ENCODE measurements at places on chromosomes 2 and 18.

DNA sequence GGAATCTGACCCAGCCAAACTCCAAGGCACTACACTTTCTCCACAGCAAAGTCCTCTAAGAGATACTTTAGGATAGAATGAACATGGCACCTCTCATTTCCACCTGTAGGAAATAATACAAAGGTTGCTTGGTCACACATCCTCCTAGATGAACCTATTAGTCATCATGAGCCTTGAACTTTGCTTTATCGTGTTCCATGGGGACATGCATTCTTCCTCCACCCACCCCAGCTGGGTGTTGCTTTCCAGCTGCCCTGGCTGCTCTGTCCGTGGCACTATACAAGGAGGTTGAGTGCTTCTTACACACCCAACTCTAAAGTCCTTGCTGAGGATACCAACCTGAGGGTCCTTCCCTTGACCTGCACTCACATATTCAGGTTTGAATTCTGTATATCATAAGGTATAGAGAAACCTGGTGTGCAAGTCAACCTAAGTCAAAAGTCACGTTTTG, 52.7 kb downstream of the SPRED2 start:
- no peak for DNase-seq
- peaks cover 13% of the 10 kb centered on the region for H3K4me1 ChIP-seq
- H3K36me3 ChIP-seq: no peaks in the 10 kb centered on the region
- no peak overlapping the region for H3K27ac ChIP-seq

GRCh38 chr2:168802859-168803725, 655 bp downstream of the NOSTRIN start:
- no peak overlapping the region for H3K4me3 ChIP-seq
- H3K27ac ChIP-seq: no peak overlapping the region
- H3K36me3 ChIP-seq: peaks cover 2% of the 10 kb centered on the region
- peaks cover 18% of the 10 kb centered on the region for H3K27me3 ChIP-seq

- H3K36me3 ChIP-seq: no peaks in the 10 kb centered on the region
- H3K4me3 ChIP-seq: no peak overlapping the region
- no peak for DNase-seq
- H3K27ac ChIP-seq: no peak overlapping the region
Measured at GRCh38 chr2:109134741-109135358, 5.8 kb downstream of the SH3RF3 start.

- peaks cover 63% of the 10 kb centered on the region for H3K27me3 ChIP-seq
- H3K27ac ChIP-seq: no peak overlapping the region
- peaks cover 5% of the 10 kb centered on the region for H3K4me1 ChIP-seq
- peaks cover 3% of the 10 kb centered on the region for H3K36me3 ChIP-seq
Measured at GRCh38 chr18:76592981-76593381, 97.9 kb upstream of the ZNF516 start.

DNA sequence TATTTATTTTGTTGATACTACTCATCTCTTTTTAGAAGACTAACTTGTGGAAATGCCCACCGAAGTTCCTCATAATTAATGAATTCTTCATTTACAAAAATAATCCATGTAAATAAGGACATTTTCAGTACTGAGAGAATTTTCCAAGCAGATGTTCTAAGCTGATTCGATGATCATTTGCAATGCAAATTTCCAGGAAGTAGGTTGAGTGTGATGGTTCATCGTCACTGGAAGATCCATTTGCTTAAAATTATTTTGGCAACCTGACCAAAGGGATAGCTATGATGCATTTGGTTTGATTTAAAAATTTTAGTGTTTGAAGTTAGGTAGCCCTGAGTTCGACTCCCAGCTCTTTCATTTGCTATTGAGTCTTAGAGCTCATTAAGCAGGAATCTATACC, 257.3 kb upstream of the RASGRP3 start:
- H3K36me3 ChIP-seq: no peaks in the 10 kb centered on the region
- H3K4me3 ChIP-seq: no peak overlapping the region
- no peak overlapping the region for H3K27ac ChIP-seq
- no peaks in the 10 kb centered on the region for H3K27me3 ChIP-seq
- no peak for DNase-seq
- peaks cover 3% of the 10 kb centered on the region for H3K4me1 ChIP-seq

DNA sequence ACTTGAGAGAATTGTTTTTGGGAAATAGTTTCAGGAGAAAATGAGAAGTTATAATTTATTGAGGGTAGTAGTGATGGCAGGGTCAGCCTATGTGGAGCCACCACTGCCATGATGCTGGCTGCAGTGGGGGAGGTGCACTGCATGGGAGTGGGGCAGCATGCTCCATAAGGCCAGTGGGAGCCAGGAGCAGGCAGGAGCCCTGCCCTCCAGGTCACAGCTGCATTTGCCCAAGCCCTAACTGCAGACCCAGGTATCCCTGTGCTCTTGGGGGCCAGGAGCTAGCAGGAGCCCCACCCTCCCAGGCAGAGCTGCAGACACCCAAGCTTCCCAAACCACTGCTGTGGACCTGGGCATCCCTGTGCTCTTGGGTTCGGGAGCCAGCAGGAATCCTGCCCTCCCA, 757.3 kb upstream of the CRIM1 start:
- H3K27me3 ChIP-seq: no peaks in the 10 kb centered on the region
- H3K27ac ChIP-seq: no peak overlapping the region
- no peak overlapping the region for H3K4me3 ChIP-seq
- H3K4me1 ChIP-seq: no peaks in the 10 kb centered on the region

GRCh38 chr2:241858206-241859016, at the start of gene PDCD1:
Gene PDCD1, minus strand, starts transcription at chr2:241858894. Its CDS starts 56 bp downstream, at chr2:241858838.
- peaks cover 58% of the 10 kb centered on the region for H3K4me1 ChIP-seq
- peak within 1 kb of the TSS; percentile 93 for H3K4me3 ChIP-seq
- H3K27ac ChIP-seq: peak within 1 kb of the TSS; percentile 93
- no peaks in the 10 kb centered on the region for H3K27me3 ChIP-seq
- peaks cover 33% of the 10 kb centered on the region for H3K36me3 ChIP-seq

GRCh38 chr2:26709323-26710110, 17.0 kb downstream of the KCNK3 start:
- H3K36me3 ChIP-seq: no peaks in the 10 kb centered on the region
- H3K4me3 ChIP-seq: no peak overlapping the region
- H3K27me3 ChIP-seq: peaks cover 36% of the 10 kb centered on the region
- DNase-seq: no peak
- H3K4me1 ChIP-seq: no peaks in the 10 kb centered on the region

GRCh38 chr2:55751966-55752365, 58.3 kb upstream of the PNPT1 start:
- no peaks in the 10 kb centered on the region for H3K4me1 ChIP-seq
- peaks cover 11% of the 10 kb centered on the region for H3K27me3 ChIP-seq
- H3K27ac ChIP-seq: peak overlapping the region; percentile 3
- DNase-seq: no peak

GRCh38 chr2:108534584-108535356, 500 bp downstream of the LIMS1 start:
- peak overlapping the region; percentile 81 for H3K27ac ChIP-seq
- peaks cover 4% of the 10 kb centered on the region for H3K36me3 ChIP-seq
- peak; percentile 32 for DNase-seq
- H3K4me1 ChIP-seq: peaks cover 22% of the 10 kb centered on the region

GRCh38 chr2:130341562-130342019, 1.1 kb upstream of the IMP4 start:
- H3K27ac ChIP-seq: peak overlapping the region; percentile 99
- H3K4me3 ChIP-seq: peak overlapping the region; percentile 95
- DNase-seq: no peak
- H3K27me3 ChIP-seq: no peaks in the 10 kb centered on the region
- H3K4me1 ChIP-seq: peaks cover 32% of the 10 kb centered on the region

DNA sequence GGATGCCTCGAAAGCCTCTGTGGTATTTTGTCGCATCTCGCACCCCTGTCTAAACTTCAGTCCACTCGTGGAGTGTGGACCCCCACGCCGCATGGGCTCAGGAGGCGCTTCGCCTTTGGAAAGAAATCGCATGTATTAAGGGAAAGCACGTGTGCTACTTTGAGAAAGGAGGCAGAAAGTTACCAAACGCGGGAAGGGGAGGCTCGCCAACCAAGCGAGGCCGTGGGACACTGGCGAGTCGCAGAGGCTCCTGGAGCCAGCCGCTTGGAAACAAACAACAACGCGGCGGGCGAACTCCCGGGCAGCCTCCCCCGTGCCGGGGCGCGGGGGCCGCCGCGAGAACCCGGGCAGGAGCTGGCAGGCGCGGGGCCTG, 455 bp upstream of the AGAP1 start:
- DNase-seq: no peak
- peaks cover 14% of the 10 kb centered on the region for H3K4me1 ChIP-seq
- peak overlapping the region; percentile 91 for H3K4me3 ChIP-seq
- H3K27ac ChIP-seq: no peak overlapping the region
- H3K36me3 ChIP-seq: peaks cover 6% of the 10 kb centered on the region
- peaks cover 44% of the 10 kb centered on the region for H3K27me3 ChIP-seq

DNA sequence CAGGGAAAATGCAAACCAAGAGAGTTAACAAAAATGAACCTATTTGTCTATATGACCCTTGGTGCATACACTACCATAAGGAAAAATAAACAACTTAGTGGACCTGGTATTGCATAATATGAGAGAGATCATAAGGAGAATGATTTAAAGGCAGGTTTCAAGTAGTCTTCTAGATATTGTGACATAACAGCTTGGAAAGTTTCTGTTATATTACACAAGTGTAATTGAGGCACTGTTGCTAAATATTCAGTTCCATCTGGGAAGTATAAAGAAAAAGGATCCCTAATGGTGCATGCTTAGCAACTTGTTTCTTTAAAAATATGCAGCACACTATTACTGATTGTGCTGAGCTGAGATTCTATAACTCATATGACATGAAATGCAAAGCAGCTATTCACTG, 252.2 kb upstream of the SPHKAP start:
- DNase-seq: no peak
- no peak overlapping the region for H3K27ac ChIP-seq
- H3K36me3 ChIP-seq: no peaks in the 10 kb centered on the region
- no peaks in the 10 kb centered on the region for H3K27me3 ChIP-seq
- H3K4me3 ChIP-seq: no peak overlapping the region

GRCh38 chr18:46829531-46829930, 72.7 kb upstream of the ST8SIA5 start:
- peaks cover 38% of the 10 kb centered on the region for H3K36me3 ChIP-seq
- no peaks in the 10 kb centered on the region for H3K4me1 ChIP-seq

DNA sequence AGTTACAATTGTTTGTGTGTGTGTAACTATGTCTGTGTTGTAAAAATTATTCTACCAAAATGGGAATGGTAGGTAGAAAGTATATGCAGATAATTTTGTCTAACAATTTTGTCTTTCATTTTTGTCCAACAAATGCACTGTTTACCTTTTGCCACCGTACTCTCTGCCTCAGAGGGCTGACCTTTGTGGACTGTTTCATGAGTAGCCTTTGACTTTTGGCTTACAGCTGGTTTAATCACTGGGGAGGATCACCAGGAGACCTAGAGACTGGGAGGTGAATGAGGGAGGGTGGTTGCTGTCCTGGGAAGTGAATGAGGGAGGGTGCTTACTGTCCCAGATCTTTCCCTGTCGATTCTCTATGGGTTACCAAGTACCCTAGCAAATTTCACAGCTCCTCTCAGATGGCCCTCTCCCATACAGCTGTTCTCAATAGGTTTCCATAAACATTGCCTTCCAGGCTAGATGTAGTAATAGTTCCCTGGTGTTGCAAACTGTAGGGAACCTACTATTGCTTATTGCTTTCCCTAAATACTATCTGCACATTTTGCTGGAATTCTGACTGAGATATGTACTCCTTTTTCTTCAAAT, 26.5 kb upstream of the CXXC1 start:
- H3K27ac ChIP-seq: no peak overlapping the region
- H3K36me3 ChIP-seq: no peaks in the 10 kb centered on the region
- H3K4me1 ChIP-seq: no peaks in the 10 kb centered on the region
- H3K4me3 ChIP-seq: no peak overlapping the region
- peaks cover 21% of the 10 kb centered on the region for H3K27me3 ChIP-seq
